T-helper 2 cell (primary cell): ENCODE measurements at places on chromosomes 2 and 18.

DNA sequence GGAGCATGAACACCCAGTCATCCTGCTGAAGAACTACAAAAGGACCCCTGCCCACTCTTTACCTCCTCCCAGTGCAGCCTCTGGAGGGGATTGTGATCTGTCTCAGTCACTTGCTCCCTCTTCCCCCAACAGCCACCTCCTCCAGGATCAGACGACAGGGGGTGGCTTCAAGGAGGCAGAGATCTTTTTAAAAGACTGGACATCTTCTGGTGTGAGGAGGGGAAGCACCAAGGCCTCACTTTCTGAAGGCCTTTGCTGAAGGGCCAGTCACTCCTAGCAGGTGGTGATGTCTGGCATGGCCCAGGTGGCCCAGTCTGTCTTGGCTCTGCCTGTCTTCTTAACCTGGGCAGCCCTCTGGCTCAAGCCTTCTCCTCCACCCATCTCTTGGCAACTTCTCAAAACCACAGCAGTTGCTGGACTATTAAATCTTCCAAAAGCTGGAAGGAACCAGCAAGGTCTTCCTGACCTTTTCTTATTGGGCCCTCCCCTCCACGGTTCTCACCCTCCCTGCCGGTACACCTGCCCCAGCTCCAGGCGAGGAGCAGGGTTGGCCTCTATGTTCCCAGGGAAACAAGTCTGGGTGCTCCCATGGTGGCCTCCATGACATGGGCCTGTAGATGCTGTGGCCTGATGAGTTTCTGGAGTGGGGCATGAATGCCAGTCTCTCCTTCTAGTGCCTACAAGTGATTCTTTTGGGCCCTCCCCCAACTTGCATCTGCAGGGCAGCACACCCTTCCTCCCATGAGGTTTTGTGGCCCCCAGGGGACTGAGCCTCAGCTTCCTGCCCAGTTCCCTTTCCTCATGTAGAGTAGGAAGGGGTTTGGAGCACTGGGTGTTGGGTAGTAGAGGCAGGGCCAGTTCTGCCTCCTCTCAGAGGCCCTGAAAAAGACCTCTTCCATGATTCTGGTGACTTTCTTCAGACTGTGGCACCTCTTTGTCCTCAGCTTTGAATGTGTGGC, 5.0 kb upstream of the ATP6V1B1 start:
- no peak for DNase-seq

- no peak for DNase-seq
Observed at GRCh38 chr2:133988316-133988891, 265.5 kb upstream of the MGAT5 start.

DNA sequence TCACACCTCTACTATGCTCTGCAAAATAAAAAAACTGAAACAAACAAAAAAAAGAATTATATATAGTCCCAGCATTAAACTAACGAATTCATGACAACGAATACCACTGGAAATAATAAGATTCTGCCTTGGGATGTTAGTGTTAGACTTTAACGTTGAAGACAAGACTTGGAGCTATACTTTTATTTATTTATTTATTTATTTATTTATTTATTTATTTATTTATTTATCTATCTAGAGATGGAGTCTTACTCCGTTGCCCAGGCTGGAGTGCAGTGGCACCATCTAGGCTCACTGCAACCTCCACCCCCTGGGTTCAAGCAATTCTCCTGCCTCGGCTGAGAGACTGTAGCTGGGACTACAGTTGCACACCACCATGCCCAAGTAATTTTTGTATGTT, 27.2 kb upstream of the PAPOLG start:
- DNase-seq, result no peak

- no peak for DNase-seq
Observed at GRCh38 chr2:154343282-154343681, 355.2 kb upstream of the KCNJ3 start.

DNA sequence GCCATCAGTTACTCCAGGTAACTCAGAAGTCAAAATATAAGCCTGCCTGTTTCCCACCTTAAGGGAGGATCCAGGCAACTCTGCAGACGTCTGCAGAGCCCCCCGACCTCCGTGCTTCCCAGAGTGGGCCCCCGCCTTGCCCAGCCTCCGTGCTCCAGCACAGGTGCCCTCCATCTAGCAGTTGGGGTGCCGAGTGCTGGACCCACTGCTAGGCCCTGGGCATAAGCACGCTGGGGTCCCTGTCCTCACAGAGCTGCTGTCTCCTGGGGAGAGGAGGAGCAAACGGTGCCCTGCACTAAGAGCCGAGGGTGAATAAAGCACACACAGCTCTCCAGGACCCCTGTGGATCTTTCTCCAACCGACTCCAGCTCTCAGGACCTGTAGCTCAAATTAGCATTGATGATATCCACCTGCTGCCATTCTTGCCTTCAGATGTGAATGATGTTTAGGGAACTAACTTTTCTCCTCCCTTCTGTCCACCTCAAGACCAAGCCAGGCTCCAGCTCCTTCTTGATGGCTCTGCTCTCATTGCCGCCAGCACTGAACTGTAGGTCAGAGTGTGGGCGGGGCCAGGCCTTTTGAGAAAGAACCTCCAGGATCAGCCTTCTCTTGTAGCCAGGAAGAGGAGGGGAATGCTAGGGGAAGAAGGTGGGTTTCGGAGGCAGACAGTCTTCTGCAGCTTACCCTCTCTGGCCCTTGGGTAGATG, 121.2 kb downstream of the SMAD7 start:
- DNase-seq, result no peak

GRCh38 chr18:8757396-8757997, 52.1 kb downstream of the MTCL1 start:
- no peak for DNase-seq

DNA sequence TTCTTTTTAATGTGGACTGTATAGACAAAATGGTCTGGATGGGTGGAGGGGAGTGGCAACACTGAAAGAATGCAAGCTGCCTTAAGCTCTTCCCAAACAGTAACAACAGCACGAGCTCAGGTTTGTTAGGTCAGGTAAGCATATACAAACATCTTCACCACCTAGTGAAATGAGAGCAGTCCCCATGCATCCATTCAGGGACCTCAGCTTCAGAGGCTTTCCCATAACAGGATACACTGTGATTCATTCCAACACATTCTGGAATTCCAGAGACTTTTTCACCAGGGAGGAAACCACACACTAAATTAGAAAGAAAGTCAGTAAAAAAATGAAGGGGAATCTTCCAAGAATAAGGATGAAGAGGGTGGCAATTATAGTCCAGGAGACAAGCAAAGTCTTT, 50.4 kb upstream of the BZW1 start:
- no peak for DNase-seq
